ENCODE measurements at places on chromosomes 16 and 17. TPM values are rescaled to one million over a fixed set of nuclear protein-coding genes. Genes with fewer than 3 reads are reported as not detected.

The ALDH3A1 gene
- 0.34 TPM for total RNA-seq

The DPEP3 gene
- 0.16 TPM for total RNA-seq

The GNG13 gene
- not detected for total RNA-seq

The ZSWIM7 gene
- 14.6 TPM for total RNA-seq

The ITGA2B gene
- 2.1 TPM for total RNA-seq

The HBM gene
- not detected for total RNA-seq

The PLD6 gene
- 6.8 TPM for total RNA-seq

GRCh38 chr17:19614900-19615299 is 33.7 kb upstream of the ALDH3A2 start:
- H3K36me3 ChIP-seq: peaks cover 21% of the 10 kb centered on the region
- H3K4me3 ChIP-seq: no peak overlapping the region
- H3K4me1 ChIP-seq: peaks cover 6% of the 10 kb centered on the region
- DNase-seq: no peak
- no peak overlapping the region for H3K27ac ChIP-seq

DNA sequence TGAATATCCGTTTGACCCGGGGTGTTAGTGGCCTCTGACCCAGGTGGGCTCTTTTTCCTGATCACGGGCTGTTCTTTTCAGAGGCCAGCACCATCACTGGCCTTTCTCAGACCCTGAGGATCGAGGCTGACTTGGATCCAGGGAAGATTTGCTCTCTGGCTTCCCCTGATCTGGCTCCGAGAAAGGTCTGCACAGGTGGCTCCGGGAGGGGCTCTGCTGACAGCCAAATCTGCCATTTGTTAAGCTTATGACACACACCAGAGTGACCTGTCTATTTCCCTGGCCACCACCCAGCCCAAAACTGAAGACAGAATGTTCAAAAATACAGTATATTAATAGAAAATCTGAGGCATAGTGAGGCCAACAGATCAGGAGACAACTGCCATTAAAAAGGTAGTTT is 221.8 kb upstream of the TNRC6C start:
- no peak overlapping the region for H3K4me3 ChIP-seq
- H3K27ac ChIP-seq: no peak overlapping the region
- peaks cover 12% of the 10 kb centered on the region for H3K4me1 ChIP-seq
- peaks cover 4% of the 10 kb centered on the region for H3K36me3 ChIP-seq

DNA sequence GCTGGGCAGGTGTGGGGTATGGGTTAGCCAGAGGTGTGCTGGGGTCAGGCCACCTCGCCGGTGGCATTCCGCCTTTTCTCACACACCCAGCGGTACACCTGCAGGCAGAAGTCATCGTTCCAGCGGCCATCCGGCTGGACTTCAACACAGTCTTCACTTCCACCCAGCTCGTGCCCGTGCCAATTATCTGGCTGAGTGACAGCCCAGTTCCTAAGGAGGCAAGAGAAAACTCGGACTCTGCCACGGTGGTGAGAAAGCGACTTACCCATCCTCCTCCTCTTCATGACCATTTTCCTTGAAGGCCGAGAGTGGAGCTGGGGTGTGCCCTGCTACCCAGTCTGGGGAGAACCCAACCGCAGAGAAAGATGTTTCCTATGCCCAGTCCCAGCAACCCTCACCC is 13.1 kb downstream of the ASGR2 start:
- no peaks in the 10 kb centered on the region for H3K36me3 ChIP-seq
- no peaks in the 10 kb centered on the region for H3K4me1 ChIP-seq
- H3K27ac ChIP-seq: no peak overlapping the region
- H3K4me3 ChIP-seq: no peak overlapping the region
- no peak for DNase-seq

DNA sequence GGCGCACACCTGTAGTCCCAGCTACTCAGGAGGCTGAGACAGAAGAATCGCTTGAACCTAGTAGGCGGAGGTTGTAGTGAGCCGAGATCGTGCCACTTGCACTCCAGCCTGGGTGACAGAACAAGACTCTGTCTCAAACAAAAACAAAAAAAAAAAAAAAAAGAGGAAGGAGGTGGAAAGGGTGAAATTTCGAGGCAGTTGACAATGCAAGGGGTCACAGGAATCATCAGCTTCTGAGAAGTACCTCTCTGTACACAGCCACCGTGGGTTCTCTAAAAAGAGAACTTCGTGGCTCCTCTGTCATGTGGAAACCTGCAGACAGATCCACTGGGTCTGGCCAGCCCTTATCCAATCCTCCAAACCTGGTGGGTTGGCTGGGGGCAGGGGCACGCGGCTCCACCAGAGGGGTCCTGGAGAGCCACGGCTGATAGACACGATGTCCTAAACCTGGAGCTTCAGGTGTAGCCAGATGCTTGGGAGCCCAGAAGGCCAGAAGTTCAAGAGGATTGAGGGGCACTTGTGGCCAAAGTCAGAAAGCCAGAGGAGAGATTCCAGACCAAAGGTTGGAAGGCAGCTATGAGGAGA is 540 bp upstream of the CD300LF start:
- H3K27ac ChIP-seq: no peak overlapping the region
- peaks cover 27% of the 10 kb centered on the region for H3K27me3 ChIP-seq
- H3K36me3 ChIP-seq: no peaks in the 10 kb centered on the region
- no peak for DNase-seq
- no peak overlapping the region for H3K4me3 ChIP-seq

DNA sequence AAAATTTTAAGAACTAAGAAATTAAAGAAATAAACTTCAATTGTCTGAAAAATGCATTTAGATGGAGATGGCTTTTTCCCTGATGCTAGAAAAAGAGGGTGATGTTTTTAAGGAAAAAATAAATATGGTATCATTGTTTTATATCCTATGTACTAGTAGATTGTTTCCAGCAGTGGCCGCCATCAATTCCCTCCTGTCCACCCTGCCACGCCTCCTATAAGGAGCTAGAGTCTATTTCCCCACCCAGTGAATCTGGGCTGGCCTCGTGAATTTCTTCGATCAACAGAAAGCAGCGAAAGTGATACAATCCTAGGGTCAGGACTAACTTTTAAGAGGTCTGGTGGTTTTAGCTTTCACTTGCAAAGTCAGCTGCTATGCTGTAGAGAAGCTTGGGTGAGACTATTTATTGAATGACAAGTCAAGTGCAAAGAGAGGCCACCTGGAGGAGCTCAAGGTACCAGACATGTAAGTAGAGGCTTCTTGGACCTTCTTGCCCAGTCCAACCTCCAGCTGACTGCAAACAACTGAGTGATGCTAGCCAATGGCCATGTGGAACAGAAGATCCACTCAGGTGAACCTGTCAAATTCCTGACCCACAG is 80.9 kb upstream of the MTMR4 start:
- H3K27ac ChIP-seq: no peak overlapping the region
- no peaks in the 10 kb centered on the region for H3K36me3 ChIP-seq
- no peak for DNase-seq
- H3K4me3 ChIP-seq: no peak overlapping the region
- peaks cover 8% of the 10 kb centered on the region for H3K27me3 ChIP-seq

DNA sequence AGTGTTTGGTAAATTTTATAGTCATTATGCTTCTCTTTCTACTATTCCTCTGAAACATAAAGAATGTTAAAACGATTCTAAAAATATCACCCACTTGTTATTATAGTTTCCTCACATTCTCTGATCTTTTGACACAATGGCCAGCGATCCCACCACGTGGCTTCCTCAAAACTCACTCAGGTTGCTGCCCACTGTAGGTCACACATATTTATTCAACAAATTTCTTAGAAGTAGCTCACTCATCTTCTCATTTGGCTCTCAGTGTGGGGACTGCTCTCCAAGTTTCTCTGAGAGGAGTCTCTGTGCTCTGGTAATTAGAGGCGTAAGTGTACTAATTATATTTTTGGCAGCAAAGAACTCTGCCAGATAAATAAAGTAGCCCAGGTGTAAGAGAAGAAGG is 465.4 kb downstream of the CDH11 start:
- H3K27me3 ChIP-seq: no peaks in the 10 kb centered on the region

GRCh38 chr17:61361084-61361483 is 38.6 kb upstream of the TBX2 start:
- H3K27me3 ChIP-seq: no peaks in the 10 kb centered on the region
- no peak for DNase-seq
- H3K36me3 ChIP-seq: no peaks in the 10 kb centered on the region
- H3K27ac ChIP-seq: no peak overlapping the region
- no peak overlapping the region for H3K4me3 ChIP-seq

- H3K27me3 ChIP-seq: no peaks in the 10 kb centered on the region
- no peaks in the 10 kb centered on the region for H3K4me1 ChIP-seq
- no peak overlapping the region for H3K27ac ChIP-seq
Observed at GRCh38 chr16:6193718-6194117, 1096.1 kb upstream of the EEF2KMT start.

GRCh38 chr17:79991140-79991923 is 44.3 kb downstream of the TBC1D16 start:
- no peaks in the 10 kb centered on the region for H3K27me3 ChIP-seq
- peak overlapping the region; percentile 71 for H3K27ac ChIP-seq
- DNase-seq: peak; percentile 91
- H3K4me1 ChIP-seq: peaks cover 47% of the 10 kb centered on the region

DNA sequence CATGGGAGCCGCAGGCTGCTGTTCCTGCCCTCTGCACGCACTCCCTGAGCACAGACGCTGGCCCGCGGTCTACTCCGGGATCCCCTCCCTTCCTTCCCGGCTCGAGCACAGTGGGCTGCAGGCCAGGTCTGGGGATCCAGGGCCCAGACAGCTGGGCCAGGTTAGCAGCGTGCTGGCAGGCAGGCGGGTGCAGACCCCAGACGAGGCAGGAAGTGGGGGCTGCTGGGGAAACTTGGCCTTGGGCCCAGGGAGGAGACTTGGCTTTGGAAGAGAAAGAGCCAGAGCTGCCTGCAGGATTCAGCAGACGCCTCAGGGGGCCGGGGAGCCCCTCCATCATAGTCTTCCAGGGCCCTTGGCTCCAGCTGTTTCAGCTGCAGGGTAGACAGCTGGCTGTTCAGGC is 30.2 kb upstream of the ABCC3 start:
- H3K36me3 ChIP-seq: no peaks in the 10 kb centered on the region
- no peak overlapping the region for H3K4me3 ChIP-seq
- DNase-seq: no peak
- peaks cover 19% of the 10 kb centered on the region for H3K27me3 ChIP-seq
- H3K4me1 ChIP-seq: no peaks in the 10 kb centered on the region

DNA sequence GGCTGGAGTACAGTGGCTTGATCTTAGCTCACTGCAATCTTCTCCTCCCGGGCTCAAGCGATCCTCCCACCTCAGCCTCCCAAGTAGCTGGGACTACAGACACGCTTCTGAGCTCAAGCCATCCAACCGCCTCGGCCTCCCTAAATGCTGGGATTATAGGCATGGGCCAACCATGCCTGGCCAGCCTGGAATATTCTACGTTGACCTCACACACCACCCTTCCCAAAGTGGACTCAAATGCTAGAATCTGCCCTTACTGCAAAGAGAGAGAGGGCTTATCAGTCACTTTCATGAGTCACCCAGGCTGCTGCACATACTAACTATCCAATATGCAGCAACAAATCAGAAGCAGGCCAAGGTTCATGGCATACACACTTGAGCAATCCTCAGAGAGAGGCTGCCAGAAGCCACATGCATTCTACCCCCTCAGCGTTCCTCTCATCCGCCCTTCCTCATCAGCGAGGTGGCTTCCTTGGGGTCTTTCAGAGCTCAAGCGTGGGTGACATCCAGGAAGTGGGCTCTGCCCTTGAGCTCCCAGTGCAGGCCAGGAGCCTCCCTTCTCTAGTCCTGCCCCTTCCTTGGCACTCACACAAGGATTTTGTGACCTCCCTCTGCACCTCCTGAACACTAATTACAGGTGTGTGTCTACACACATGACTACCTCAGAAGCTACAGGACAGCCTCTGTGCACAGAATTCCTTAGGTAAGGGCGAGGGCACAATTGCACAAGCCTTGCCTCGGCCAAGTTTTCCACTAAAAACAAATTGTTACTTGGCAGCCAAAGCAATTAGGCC is 24.8 kb upstream of the SIAH1 start:
- H3K4me1 ChIP-seq: peaks cover 19% of the 10 kb centered on the region
- H3K27me3 ChIP-seq: peaks cover 6% of the 10 kb centered on the region
- no peaks in the 10 kb centered on the region for H3K36me3 ChIP-seq

- no peak for DNase-seq
- H3K4me3 ChIP-seq: no peak overlapping the region
- H3K27ac ChIP-seq: no peak overlapping the region
- peaks cover 7% of the 10 kb centered on the region for H3K4me1 ChIP-seq
- no peaks in the 10 kb centered on the region for H3K36me3 ChIP-seq
Observed at GRCh38 chr17:9006175-9006767, 15.0 kb upstream of the NTN1 start.

DNA sequence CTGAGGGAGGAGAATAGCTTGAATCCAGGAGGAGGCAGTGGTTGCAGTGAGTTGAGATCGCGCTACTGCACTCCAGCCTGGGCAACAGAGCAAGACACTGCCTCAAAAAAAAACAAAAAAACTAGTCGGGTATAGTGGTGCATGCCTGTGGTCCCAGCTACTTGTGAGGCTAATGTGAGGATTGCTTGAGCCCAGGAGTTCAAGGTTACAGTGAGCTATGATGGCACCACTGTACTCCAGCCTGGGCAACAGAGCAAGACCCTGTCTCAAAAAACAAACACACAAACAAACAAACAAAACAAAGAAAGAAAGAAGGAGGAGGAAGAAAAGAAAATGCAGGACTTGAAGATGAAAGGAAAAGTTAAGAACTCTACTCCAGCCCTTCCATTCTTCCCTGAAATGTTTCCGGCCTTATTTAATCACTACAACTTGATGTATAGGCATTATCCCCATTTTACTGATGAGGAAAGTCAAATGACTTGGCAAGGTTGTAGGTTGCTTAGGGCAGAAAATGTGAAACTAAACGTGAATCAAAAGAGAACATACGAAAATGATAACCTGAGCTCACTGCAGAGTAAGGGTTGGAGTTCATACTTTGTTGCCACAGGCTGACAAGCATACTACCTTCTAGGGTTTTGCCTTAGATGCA is 30.0 kb downstream of the PSME3IP1 start:
- no peak overlapping the region for H3K4me3 ChIP-seq
- H3K27me3 ChIP-seq: no peaks in the 10 kb centered on the region
- DNase-seq: no peak
- peaks cover 9% of the 10 kb centered on the region for H3K36me3 ChIP-seq

DNA sequence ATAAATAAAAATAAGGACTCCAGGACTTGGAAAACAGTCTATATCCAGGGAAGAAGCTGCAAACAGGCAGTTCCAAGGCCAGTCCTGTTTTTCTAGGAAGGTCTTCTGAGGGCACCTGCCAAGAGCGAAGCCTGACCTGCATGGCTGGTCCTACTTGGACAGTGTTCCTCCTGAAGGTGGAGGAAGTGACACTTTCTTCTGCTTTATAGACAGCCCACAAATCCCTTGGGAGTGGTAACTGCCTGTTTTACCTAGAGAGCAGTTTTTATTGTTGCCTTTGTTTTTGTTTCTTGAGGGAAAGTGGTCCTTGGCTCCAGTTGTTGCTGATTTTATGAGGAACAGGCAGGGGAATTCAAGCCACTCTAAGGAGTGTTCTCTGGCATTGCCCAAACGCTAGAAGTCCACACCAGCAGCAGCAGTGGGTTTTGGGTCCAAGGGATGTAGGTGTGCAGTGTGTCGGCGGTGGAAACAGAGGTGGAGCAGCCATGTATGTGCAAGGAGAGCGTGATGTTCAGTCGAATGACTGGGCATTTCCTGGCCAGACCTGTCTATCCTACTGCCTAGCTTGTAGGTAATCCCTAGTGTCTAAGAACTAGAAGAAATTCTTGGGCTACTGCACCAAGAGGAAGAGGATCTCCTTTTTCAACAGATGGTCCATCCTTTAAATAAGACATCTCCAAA is 35.3 kb downstream of the LDHD start:
- H3K27me3 ChIP-seq: no peaks in the 10 kb centered on the region
- peaks cover 20% of the 10 kb centered on the region for H3K4me1 ChIP-seq
- no peak overlapping the region for H3K4me3 ChIP-seq
- no peak for DNase-seq
- no peak overlapping the region for H3K27ac ChIP-seq

All from activated T-cell treated with anti-CD3 and anti-CD28 coated beads, Interleukin-2, amount 50 U/mL, for 72 hours (primary cell).